ENCODE measurements at places on chromosomes 5 and 9.

GRCh38 chr9:110835859-110836271 is 167.3 kb downstream of the MUSK start:
- no peak for DNase-seq

GRCh38 chr5:174505621-174506020 is 218.8 kb upstream of the MSX2 start:
- DNase-seq: no peak

DNA sequence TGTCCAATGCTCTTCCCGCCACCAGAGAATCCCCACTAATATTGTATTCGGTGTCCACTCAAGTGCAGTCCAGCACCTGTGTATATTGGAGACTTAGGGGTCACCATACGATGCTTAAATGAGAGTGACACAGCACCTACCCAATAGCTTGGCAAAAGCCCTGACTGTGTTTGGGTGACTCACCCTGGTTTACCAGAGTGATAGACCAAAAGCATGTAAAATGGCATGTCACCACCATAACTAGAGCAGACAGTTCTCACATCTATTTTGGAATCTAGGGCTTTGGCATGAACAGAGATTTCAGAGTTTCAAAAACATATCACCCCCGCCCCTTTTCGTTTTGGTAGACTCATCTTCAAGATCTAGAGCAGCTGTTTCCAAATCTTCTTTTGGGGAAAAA is 217.3 kb upstream of the RASEF start:
- DNase-seq: no peak

DNA sequence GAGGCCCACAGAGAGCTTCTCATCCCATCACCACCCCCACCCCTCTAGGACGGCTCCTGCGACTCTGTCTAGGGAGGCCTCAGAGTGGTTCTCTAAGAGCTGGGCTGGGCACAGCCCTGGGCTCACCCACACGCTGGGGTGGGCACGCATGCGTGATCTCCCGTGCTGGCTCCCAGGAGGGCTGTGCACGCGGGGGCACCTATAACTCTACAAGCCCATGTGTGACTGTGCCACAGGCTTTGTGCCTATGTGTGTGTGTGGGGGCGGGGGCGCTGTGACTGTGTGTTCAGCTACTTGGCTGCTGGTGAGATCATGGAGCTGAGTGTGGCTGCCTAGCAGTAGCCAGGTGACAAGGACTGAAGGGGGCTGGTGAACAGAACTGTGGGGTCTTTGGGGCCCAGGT is 32.2 kb downstream of the NDUFA8 start:
- DNase-seq: no peak

DNA sequence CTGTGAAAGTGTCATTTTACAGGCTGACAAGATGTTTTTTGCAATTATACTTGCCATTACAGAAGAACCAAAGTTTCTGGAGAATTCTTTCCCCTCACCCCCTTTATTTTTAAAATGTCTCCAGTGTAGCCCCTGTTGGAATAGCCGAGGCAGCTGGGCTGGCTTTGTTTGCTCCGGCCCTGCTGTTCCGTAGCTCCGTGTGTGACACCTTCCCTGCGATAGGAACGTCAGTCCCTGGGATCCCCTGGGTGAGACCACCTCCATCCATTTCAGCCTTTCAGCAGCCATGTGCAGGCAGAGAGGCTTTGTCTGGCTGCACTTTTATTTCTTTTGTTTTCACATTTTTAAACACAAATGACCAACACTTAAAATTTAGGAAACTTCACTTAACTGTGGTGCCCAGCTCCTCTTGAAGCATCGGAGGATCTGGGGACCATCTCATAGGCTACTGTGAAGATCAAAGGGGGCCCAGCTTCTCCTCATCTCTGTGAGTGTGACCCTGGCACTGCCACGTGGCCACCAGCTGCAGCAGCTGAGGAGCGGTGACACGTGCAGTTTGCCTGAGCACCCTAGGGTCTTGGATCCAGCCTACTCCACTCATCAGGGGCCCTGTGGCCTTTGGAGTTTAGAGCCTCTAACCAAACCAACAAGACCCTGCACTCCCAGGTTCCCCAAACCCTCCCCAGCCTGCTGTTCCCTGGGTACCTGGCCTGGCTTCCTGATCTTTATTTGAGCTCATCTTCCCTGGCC is 125.7 kb upstream of the RAPGEF1 start:
- no peak for DNase-seq

GRCh38 chr5:107668154-107669095 is 2.3 kb downstream of the EFNA5 start:
- DNase-seq: no peak

- DNase-seq: no peak
Observed at GRCh38 chr9:69499959-69500358, 172.2 kb downstream of the APBA1 start.

DNA sequence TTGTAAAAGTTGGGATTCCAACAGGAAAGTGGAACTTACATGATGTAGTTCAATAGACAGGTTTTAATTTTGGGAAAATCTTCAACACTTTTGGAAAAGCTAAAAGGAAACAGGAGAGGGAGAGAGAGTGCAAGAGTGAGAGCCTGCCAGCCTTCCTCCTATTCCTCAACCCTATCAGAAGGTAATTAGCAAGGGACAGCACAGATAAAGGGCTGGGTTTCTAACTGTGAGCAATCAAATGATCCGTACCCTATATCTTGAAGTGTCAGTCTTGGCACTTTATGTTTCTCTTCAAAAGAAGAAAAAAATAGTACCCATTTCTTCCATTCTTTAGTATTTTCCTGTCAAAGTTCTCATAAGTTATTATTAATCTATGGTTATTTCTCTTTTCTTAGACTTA is 79.4 kb downstream of the FER start:
- no peak for DNase-seq

DNA sequence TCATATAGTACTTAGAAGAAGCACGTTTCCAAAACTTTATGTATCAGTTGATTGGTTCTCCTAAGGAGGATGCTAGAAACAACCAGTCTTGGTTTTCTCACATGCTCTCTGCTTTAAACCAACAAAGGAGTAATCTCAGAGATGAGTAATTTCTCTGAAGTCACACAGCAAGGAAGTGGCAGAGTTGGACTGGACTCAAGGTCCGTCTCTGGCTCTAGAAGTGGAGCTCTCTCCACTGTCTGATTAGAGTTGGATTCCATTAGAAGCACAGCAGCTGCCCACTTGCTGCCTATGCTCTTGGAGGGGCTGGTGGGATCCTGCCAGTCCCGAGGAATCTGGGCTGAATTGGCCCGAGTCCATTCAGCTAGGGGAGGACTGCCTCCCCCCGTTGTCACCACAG is 21.0 kb downstream of the RALGPS1 start:
- DNase-seq: no peak

DNA sequence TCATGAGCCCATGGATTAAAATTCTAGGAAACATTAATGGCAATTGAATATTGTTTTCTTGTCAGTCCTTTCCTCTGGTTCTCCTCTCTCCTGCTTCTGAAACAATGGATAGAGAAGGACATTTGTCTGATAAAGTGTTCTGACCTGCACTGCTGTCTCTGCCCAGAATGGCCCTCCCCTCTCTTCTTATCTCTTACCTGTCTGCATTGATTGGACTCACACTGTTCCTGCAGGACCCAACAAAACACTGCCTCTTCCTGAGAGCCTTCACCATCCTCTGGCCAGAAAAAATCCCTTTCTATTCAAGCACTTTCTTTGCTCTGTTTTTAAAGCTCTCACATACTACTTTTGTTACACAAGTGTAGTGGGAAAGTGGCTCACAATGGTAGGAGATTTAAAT is 143.8 kb upstream of the DHFR start:
- no peak for DNase-seq

DNA sequence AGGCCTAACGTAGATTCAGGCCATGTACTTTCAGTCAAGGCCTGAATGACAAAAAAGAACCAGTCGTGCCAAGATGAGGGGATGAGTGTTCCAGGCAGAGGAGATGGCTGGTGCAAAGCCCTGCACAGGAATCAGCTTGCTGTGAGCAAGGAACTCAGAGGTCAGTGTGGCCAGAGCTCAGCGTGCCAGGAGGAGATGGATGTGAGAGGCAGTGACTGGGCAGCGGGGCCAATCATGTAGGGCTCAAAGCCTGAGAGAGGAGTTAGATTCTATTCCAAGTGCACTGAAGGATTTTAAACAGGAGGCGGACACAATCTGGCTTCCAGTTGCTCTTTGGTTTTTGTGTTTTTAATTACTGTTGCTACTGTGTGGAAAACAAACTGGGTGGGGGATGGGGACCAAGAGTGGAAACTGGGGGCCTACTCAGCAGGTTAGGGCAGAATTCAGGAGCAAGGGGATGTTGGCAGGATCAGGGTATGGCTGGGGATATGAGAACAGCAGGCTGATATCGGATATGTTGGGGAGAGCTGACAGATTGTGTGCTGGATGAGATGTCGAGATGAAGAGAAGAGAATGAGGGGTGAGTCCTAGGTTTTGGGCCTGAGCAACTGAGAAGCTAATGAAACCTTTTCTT is 64.3 kb downstream of the ANGPTL2 start:
- DNase-seq: no peak

GRCh38 chr9:36398745-36399144 is 1.3 kb downstream of the RNF38 start:
- no peak for DNase-seq

- DNase-seq: no peak
Observed at GRCh38 chr9:36136894-36137391, 410 bp downstream of the GLIPR2 start.

DNA sequence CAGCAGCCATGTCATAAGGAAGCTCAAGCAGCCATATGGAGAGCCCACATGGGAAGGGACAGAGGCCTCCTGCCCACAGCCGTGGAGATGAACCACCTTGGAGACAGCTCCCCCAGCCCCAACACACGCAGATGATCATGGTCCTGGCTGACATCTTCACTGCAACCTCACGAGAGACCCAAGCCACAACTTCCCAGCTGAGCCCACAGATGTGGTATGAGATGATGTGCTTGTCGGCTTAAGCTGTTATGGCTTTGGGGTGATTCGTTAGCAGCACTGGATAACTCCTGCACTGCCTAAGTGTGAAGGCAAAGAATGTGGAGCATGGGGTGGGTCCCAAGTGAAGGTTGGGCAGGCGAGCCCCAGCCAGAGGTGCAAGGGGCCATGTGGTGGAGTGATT is 163.4 kb downstream of the ERCC6L2 start:
- DNase-seq: no peak

DNA sequence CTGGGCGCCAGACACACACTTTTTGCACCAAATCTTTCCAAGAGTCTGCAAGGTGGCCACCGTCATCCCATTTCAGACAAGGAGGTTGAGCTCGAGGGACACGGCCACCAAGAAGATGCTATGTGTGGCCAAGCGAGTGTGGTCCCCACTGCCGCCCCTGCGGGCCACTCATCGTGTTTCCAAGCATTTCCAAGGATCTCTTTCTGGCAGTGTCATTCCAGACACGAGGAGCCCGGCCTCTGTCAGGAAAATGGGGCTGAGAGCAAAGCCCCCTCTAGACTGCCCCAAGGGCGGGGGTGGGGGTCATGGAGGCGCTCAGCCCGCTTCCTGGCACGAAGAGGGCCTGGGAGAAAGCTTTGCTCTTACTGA is 10.6 kb downstream of the VAV2 start:
- DNase-seq: no peak

GRCh38 chr5:124655251-124655917 is 91.1 kb downstream of the ZNF608 start:
- no peak for DNase-seq

- no peak for DNase-seq
Observed at GRCh38 chr5:129716235-129716634, 31.7 kb upstream of the MINAR2 start.

DNA sequence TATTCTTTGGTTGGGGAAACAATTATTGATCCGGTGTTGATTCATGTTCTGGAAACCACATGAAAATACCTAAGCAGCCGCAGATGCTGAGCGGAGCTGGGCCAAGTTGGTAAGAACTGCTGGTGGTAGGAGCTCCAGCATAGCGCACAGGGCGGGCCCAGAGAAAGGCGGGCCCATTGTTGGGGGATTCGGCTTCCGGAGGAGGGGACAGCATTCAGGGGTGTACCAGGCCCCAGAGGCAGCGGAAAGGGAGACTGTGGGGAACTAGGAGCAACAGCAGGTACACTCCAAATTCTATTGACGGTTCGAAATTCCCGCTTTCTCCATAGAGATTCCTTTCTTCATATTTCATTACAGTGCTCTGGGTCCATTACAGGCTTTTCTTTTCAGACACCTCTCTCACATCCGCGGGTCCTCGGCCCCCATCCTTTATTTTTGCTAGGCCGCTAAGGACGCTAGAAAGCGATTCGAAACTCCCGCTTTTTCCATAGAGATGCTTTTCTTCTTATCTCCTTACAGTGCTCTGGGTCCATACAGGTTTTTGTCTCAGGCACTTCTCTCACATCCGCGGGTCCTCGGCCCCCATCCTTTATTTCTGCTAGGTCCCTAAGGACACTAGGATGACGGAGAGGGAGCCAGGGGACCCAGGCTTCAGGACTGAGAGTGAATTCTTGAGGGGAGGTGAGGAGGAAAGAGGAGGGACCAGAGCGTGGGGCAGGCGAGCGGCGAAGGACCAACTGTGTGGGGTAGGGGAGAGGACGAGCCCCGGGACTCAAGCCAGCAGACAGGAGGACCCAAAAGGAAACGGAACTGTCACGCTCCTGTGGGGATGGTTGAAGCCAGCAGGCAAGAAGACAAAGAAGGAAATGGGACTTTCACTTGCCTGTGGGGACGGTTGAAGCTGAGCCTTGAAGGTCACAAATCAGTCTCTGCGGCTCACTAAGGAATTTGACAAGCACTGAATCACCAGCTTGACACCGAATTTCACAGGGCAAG is at the start of gene CCDC152:
Gene CCDC152, plus strand, starts transcription at position 213 of the 996 bp plus-strand sequence. CDS start 2,304 bp downstream, outside the sequence.
- DNase-seq: peak; percentile 64

DNA sequence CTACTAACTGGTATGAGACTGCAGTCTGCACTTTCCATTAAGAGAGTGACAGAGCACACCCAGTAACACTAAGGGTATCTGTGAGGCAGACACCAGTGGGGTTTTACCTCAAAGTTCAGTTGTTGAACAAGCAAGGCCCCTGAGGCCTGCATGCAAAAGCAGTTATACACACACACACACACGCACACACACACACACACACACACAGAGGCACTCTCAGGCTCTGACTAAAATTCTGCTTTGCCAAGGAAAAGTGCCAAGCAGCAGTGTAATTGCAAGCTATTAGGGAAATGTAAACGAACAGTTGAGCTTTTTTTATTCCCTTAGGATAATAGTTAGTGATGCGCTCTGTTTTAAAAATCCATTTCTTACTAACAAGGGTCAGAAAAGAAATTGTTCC is 377.1 kb downstream of the SPOCK1 start:
- no peak for DNase-seq

DNA sequence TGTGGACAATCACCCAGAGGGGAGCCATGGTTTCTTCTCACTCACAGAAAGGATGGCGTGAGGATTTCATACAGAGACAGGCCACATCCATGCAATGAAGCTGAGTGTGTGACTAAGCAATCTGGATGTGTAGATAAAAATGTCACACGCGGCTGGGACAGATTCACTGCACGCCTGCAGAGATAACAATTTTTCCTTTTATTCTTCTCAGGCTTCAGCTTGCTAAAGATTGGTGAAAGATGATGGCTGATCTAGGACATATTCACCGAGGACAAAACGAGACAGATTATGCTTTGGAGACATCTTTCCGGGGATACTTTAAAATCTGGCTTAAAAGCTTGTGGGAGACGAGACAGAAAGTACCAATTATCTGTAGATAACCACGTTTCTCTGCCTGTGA is 313.9 kb upstream of the TRPC7 start:
- no peak for DNase-seq
